ENCODE measurements at places on chromosomes 13 and 19.

DNA sequence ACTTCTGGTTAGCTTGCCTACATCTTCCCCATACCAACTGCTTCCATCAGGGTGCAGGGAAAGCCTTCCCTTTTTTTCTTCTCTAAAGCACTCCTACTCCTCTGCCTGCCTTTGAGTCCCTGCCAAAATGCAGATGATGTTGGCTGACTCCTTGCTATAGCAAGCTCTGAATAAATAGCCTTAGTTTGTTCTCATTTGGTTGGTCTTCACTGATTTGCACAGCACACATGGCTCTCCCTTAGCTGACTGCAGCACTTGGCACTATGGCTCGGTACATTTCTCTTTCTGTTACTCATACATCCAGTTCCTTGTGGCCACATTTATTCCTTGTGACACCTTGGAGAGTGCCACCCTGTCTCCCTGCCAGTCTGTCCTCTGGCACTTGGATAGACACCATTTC, 249.8 kb downstream of the DCLK1 start:
- DNase-seq: no peak

- no peak for DNase-seq
These were observed 1.1 kb downstream of the LILRA4 start for GRCh38 chr19:54337858-54338230.

- DNase-seq: peak; percentile 26
These were observed 11.7 kb downstream of the NTN5 start for GRCh38 chr19:48660852-48661710.

DNA sequence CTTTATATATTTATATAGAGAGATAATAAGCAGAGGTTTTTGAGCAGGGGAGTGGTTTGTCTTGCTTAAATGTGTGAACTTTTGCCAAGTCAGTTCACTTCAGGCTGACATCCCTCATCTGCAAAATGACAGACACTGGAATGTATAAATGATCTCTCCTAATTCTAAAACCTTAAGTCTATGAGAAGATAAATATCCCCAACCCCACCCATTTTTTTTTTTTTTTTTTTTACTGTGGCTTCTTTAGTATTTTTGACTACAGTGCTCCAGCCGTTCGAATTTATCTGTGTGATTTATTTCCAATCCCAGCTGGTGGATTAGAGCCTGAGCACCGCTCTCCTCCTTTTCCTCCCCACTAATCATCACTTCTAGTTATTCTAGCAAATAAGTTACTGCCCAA, 234.8 kb downstream of the DACH1 start:
- DNase-seq: no peak

GRCh38 chr19:13072188-13072908, 30.3 kb downstream of the LYL1 start:
- DNase-seq: peak; percentile 95

- no peak for DNase-seq
These were observed 244.4 kb upstream of the SLITRK1 start for GRCh38 chr13:84126671-84127171.

DNA sequence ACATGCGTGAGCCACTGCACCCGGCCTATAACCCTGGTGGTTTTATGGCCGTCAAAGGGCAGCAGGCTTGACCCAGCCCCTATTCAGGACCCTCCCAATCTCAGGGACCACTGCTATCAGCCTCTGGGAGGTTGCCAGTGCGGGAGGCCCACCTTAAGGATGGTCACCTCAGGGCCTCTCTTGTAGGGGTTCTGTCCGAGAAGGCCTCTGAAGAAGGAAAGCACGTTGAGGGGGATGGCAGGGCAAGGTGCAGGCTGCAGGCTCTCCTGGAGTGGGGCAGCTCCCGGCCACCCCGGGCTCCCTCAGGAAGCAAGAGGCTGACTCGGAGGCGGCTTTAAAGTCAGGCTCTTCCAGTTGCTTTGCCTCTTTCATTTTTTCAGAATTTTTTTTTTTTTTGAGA, 6.0 kb upstream of the GRTP1 start:
- no peak for DNase-seq

GRCh38 chr13:28474491-28475134, 20.3 kb downstream of the FLT1 start:
- DNase-seq: no peak

GRCh38 chr19:16400911-16401591, 70.7 kb downstream of the EPS15L1 start:
- peak; percentile 76 for DNase-seq

- no peak for DNase-seq
These were observed 87.6 kb upstream of the SPRY2 start for GRCh38 chr13:80428349-80429096.

DNA sequence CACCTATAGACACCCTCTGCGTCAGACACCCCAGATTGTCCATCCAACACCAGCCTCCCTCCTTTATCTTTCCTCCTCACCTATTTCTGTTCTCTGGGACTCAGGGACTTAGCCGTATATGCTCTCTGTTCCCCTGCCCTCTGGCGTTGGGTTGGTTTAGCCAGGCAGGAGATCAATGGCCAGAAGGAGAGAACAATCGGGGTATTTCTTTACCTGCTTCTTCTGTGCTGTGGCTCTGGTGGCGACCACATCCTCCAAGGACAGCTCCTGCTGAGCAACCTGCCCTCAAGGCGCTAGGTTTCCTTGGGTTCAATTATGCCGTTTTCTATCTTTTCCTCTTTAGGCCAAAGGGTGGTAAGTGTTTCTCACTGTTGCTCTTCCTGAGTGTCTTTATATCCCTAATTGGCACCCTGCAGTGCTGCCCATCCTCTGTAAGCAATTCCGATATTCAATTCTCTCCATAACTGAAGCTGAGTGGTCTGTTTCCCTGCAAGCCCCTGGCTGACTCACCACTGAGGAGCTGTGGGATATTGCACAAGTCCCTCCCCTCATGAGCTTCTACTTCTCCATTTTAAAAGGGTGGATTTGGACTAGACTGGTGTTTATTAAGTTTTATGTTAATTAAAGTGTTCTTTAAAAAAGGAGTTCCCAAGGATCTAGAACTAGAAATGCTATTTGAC, 63.7 kb upstream of the TMTC4 start:
- DNase-seq: no peak

Data from amygdala (tissue), 56 donors.